Activated naive CD4-positive, alpha-beta T cell (primary cell): ENCODE measurements at places on chromosomes 11 and 22.

DNA sequence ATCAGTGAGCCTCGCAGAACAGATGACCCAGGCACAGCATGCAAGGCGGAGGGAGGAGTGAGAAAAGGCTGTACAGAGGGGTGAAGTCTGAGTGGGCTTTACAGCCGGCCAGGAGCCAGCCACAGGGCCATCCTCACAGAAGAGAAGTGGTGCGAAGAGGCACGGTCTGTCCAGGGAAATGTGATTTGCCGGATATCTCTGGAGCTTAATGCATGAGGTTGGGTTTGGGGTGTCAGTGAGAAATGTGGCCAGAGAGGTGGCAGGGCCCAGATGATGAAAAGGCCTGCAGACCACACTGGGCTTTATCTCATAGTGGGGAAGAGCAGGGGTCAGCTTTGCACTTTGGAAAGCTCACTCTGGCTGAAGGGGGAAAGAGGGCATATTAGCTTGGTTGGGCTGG, 255.2 kb downstream of the BUD13 start:
- no peak for DNase-seq

DNA sequence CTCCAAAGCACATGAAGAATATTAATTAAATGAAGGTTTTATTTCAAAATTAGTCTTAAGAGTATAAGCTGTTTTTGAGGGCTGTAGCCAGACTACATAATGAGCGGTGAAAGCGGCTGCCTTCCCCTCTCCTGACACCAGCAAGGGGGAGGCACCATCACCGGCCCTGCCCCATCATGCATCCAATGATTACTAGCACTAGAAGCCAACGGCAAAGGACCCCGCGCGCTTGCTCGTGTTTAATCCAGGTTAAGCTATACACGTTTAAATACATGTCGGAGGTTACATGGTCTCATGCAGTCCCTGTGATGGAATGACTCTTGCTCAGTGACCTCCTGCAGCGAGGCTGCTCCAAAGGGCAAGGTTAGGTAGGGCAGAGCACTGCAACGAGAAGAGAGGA, 50.3 kb downstream of the FEZ1 start:
- DNase-seq, result no peak

GRCh38 chr22:50251477-50252081, 514 bp upstream of the HDAC10 start:
- DNase-seq, result no peak

- no peak for DNase-seq
Measured at GRCh38 chr11:63505857-63506528, at the start of gene LGALS12. Gene LGALS12 (plus strand): TSS chr11:63506084. CDS start chr11:63506459, 375 bp downstream.

GRCh38 chr11:46663277-46663940, 37.0 kb downstream of the ARHGAP1 start:
- DNase-seq, result no peak

GRCh38 chr22:23392420-23393121, 187.5 kb downstream of the IGLL1 start:
- no peak for DNase-seq

DNA sequence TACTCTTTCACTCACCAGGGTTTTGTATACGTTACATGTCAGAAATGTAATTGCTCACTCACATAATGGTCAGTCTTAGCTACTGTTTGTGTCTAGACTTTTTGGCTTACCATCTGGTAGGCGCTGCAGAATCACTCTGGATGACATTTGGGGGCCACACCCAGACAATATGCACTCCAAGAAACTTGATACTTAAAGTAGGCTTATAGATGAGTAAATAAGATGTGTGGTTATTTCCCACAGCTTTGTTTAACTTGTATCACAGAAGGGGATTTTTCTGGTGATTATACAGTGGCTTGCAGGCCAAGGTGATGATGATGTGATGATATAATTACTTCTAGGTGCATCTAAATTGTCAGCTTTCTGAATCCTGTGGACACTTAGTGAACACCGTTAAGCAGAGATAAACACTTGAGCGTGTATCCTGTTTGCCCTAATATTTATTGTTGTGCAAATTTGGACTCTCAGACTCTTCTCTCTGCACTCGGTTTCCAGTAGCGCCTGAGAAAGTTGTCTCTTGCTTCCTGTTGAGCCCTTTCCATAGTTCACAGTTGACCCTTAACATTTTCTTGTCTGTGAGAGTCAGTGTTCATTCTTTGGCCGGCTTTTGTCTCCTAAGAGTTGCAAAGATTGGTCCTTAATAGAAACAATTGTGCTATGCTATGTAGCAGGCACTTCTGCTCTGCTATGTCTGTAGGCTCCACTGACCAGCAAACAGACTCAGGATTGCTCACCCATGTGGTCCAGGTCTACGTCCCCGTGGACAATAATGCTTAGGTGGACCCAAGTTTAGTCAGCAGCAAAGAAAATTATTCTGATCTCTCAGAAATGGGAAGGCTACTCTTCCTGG, 89.3 kb downstream of the PRR5L start:
- no peak for DNase-seq

- no peak for DNase-seq
Measured at GRCh38 chr11:118240999-118241763, 11.0 kb downstream of the MPZL3 start.

DNA sequence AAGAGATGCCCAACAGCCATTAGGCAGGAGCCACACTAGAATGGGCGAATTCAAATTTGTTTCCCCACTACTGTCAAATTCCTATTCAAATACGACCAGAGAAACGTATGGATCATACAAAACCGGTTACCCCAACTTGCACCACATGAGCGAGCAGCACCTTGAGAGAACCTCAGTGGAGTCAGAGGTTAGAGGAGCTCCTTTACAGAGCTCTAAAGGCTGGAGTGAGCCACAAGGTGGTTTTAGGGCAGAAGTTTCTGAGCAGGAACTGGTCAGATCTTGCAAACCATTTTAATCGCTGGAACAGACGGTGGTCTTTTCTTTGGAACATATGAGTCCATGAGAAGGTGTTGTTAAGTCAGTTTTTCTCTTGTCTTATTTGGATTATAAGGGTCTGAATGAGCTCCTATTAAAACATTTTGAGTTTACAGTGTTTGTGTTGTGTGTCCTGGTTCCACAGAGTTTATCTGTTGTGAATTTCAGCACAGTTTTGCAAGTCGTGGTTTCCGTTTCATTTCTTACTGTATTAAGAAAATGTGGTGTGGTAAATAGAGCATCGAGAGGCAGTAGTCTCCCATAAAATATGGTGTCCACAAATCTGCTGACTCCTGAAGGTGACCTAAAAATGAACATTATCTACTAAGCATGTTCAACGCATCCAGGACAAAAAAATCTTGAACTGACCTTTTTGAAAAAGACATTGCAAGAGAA, 471.7 kb downstream of the NTM start:
- no peak for DNase-seq

DNA sequence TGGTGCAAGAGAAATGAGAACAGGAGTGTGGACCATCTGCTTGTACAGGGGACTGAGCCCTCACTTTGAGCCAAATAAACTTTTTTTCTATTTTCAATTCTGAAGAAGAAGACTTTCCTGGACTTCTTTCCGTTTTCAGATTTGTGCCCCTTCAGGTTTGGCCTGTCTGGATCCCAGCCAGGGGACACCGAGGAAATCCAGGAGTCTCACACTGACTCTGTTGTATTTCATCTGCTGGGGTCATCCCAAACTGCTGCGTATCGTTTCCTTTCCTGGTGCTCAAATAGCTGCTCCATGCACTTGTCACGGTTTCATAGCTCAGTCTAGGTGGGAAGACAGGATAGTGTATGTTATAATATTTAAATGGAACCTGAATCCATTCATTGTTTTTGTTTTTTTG, 51.7 kb downstream of the GGTLC2 start:
- no peak for DNase-seq

GRCh38 chr11:71452199-71453036, 585 bp upstream of the NADSYN1 start:
- no peak for DNase-seq

DNA sequence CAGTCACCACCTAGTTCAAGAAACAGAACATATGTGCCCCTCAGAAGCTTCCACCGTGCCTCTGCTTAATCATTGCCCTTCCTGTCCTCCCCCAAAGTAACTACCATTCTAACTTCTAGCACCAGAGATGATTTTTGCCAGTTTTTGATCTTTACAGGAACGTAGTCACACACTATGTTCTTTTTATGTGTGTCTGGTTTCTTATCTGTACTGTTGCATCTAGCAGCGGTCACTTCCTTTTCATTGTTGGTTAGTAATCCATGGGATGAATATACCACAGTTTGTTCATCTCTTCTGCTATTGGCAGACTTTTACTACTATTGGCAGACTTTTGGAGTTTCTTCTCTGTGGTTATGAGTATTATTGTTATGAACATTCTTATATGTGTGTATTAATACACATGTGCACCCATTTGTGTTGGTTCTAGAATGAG, 34.6 kb downstream of the SPECC1L start:
- no peak for DNase-seq

GRCh38 chr22:48795664-48796063, 1032.0 kb downstream of the BRD1 start:
- DNase-seq, result no peak

GRCh38 chr11:64074239-64074638, 38.5 kb downstream of the FLRT1 start:
- no peak for DNase-seq
